ENCODE measurements at places on chromosomes 11 and 22.

DNA sequence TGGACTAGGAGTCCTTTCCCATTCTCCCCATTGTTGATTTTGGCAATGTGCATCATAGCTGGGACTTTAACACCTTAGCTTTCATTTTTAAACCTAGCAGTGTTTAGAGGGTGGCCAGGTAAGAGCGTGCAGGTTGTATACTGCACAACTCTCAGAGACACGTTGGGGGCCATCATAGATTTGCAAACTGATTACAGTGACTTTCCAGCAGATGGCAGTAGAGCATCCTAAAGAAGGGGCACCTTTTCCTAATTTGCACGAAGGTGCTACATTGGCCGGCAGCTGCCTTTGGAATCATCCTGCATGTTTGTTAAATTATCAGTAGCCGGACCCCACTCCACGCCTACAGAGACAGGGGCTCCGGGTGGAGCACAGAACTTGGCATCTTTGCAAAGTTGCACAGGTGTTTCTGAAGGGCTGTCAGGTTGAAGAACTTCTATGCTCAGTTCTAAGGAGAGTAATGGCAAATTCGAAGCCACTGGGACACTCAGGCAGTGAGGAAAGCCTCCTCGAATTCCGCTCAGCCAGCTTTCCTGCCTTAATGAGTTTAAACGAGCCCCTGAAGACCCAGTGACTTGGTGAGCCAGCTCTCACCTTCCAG lies 7.7 kb downstream of the LHFPL7 start:
- no peak for DNase-seq

DNA sequence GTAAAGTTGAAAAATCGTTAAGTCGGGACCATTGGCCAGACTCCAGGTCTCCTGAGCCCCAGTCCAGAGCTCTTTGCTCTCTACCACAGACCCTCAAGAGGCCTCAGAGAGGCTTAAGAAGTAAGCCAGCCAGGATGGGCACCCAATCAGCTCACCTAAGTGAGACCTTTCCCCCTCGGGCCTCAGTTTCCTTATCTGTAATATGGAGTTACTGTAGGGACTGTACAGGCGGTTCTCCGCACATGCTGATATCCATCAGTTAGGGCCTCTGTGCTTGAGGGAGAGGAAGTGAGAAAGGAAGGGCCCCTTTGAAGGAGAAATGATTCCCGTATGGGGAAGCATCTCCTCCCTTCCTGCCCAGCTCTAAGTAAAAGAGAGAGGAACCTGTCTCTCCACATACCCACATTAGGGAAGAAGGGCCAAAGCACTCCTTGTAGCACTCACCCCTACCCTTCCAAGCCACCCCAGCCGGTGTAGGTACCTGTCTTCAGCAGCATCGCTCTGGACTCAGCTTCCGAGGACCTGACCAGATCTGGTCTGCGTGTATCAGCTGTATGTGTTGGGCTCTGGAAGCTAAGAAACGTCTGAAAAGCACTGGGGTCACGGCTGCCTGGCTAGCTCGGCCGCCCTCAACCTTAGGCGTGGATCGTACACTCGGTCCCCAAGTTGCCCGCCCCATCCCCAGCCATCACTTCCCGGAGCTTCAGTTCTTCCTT lies 653 bp downstream of the NAGA start:
- DNase-seq = no peak

DNA sequence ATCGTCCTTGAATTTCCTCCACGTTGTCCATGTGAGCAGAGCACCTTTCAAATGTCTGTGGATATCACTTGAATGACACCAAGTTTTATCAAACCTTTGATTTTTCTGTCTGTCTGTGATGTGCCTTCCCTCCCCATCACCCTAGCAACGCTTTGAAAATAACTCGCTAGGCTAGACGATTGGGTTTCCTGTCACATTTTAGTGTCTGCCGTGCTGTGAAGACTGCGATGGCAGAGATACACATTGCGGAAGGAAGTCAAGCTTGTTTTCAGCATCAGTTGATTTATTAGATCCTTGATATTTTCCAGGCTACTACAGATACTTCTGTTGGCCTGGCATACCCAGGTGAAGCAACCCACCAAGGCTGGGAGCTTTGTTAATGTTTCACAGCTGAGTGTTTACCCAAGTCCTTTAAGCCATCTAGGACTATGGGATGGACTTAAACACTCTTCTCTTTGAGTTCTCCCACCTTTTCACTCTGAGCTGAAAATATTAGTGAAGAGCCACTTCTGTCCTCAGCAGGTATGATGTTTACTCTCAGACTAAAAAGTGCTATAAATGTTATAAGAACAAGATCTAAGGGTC lies 93.6 kb upstream of the CD44 start:
- DNase-seq = no peak

GRCh38 chr11:47225552-47226400 lies 11.0 kb downstream of the DDB2 start:
- no peak for DNase-seq

DNA sequence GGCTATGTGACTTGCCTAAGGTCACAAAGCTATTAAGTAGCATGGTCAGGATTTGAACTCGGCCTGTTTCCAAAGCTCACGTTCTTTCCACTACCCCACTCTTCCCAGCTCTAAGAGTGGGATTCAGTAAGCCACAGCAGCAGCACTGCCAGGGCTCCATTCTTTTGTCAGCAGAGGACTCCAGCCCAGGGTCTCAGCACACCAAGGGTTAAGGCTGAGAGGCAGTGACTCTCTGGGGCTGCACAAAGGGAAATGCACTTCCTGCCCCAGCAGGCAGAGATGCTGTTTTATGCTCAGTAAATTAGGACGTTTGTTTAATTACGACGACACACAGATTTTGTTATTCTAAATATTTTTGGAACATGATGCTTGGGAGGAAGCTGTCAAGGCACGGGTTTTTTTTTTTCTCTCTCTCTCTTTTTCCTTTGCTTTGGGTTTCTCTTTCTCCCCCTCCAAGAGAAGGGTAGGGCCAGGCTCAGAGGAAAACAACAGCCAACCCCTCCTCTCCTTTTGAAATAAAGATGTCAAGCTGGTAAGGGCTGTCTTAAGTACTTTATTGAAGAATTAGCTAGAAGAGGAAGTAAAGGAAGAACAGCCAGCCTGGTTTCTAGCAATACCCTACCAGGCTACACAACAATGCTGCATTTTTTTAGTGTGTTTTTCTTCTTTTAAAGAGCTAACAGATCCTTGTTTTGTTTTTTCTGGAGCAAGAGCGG lies 2.8 kb downstream of the MYH9 start:
- no peak for DNase-seq

GRCh38 chr22:18044548-18045271 lies 20.3 kb upstream of the MICAL3 start:
- DNase-seq = peak; percentile 85

GRCh38 chr11:123567466-123567865 lies 87.0 kb downstream of the SCN3B start:
- peak; percentile 7 for DNase-seq

- DNase-seq = no peak
These were observed 193 bp upstream of the MALAT1 start for GRCh38 chr11:65498727-65498976.
